ENCODE measurements at places on chromosomes 16 and 17.

DNA sequence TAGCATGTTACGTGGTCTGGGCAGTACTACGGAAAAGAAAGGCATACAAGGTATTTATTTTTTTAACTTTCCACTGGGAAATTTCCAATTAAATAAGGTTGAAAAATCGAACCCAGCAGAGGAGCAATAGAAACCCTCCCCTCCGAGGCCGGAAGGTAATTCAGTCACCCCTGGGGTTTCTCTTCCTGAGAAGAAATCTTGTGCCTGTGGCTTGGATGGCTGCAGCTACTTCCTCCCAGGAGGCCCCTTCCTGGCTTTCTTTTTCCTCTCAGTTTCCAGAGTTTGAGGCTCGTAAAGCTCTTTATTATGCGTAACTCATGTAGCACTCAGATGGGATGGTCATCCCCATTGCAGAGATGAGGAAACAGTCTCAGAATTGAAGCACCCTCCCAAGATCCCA, 140.3 kb downstream of the ASIC2 start:
- no peak for DNase-seq
- H3K36me3 ChIP-seq, result no peaks in the 10 kb centered on the region
- no peak overlapping the region for H3K4me3 ChIP-seq
- no peaks in the 10 kb centered on the region for H3K4me1 ChIP-seq
- no peak overlapping the region for H3K27ac ChIP-seq
- peaks cover 2% of the 10 kb centered on the region for H3K27me3 ChIP-seq

DNA sequence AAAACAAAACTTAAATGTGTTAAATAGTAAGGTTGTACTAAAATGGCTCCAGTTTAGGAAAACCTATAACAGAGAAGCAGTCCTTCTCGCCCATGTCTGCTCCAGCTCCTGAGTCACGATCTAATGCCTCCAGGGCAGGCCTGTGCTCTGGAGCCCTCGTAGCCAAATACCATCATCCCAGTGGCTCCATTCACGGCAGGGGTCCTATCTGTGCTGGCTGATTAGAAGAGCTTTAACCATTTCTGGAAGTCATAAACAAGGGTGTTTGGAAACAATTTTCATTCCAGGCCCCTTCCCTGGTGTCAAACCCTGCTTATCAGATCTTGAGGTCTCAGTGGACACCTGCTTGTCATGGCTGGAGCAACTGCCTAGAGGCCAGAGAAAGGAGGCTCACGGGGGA, 336.9 kb downstream of the SOX9 start:
- no peaks in the 10 kb centered on the region for H3K36me3 ChIP-seq
- H3K27ac ChIP-seq, result no peak overlapping the region
- DNase-seq, result no peak
- peaks cover 12% of the 10 kb centered on the region for H3K27me3 ChIP-seq
- no peaks in the 10 kb centered on the region for H3K4me1 ChIP-seq

DNA sequence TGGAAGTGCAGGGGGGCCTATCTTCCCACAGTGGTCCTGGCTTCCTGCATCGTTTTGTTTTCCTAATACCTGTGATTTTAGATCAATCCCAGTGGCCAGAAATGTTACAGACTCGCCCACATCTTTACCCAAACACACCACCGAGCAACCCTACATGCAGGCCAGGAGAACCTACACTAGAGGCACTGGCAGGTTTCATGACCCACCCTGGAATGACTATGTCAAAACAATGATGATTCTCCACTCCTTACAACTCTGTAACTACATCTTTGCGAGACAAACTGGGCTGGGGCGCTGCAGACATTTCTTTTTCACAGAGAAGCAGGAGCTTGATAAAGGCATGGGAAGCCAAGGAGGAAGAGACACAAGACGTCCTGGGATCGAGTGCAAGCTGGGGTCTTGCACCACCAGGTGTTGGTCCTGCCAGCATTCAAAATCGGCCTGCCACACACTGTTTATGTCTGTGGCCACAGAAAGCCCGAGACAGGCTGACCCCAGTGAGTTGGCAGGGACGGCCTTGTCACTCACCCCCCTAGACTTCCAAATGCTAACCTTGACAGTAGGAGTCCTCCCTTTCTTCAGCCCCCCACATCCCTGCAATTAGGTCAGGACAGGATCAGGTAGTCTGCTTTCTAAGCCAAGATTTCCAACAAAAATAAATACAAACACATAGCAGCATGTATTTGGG, 32.5 kb downstream of the UBE2O start:
- H3K36me3 ChIP-seq, result no peaks in the 10 kb centered on the region
- DNase-seq, result no peak

- peaks cover 29% of the 10 kb centered on the region for H3K36me3 ChIP-seq
- H3K4me3 ChIP-seq, result no peak overlapping the region
- no peaks in the 10 kb centered on the region for H3K27me3 ChIP-seq
- no peaks in the 10 kb centered on the region for H3K4me1 ChIP-seq
Measured at GRCh38 chr17:64182325-64183012, 52.5 kb upstream of the ERN1 start.
